T47D (cell line): ENCODE measurements at places on chromosomes 6 and 20.

DNA sequence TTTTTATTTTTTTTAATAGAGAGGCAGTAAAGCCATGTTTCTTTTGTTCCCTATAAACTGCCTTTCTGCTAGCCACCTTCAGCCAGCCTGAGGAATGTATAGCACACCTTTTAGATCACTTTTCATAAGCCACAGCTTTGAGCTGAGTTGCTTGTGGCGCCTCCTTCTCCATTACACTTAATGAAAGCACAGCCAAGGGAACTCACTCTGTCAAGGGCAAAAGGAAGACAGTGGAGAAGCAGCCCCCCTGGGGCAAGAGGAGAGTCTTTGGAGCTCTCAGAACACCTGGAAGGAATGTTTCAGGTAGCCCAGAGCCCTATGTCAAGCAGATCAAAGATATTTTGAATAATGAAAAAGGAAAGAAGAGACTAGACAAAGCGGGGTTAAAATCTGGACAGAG lies 235.1 kb downstream of the CLIC5 start:
- DNase-seq: no peak

- DNase-seq: peak; percentile 15
These were observed 139.0 kb downstream of the MAP3K4 start for GRCh38 chr6:161130541-161130940.

DNA sequence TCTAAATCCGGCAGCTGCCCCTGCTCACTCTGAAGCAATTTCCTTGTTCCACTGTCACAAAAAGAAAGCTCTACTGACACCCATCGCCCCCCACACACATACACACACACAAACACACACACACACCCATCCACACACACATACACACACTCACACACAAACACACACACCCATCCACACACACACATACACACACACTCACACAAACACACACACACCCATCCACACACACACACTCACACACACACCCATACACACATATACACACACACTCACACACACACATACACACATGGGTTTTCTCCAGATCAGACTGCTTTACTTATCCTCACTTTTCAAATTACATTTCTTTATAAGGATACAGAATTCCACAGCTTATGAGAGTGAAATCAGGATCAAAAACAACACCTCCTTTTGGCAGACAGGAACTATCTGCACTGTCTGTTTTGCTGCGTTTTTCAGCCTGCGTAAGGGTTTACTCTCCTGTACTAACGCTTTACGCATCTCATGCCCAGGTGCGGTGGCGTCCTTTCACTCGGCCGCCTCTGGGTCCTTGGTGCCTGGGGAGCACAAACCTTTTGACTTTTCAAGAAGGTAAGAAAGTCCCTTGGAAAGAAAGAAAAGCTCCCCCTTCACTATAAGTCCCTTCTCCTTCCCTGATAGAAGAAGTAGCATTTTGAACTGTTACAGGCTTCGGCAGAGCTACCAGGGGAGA lies 8.0 kb downstream of the DACT2 start:
- DNase-seq: no peak

GRCh38 chr20:13284830-13285229 lies 63.8 kb downstream of the ISM1 start:
- DNase-seq: peak; percentile 51

DNA sequence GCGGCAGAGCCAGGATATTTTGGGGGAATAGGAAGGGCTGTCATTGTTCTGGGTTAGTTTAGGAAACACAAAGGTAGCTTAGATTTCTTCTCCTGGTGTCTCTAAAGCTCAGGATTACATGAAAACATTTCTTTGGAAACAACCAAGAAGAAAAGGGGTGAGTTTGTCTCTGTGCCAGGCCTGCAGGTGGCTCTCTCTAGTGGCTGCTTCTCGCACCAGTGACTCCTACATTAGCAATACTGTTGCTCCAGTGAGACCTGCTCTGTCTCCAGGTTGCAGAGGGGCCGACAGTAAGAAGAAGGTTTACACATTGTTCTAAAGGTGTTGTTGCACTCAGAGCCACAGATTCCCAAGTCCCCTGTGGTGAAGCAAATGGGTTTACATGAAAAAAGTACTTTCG lies 104.6 kb upstream of the GLP1R start:
- no peak for DNase-seq

DNA sequence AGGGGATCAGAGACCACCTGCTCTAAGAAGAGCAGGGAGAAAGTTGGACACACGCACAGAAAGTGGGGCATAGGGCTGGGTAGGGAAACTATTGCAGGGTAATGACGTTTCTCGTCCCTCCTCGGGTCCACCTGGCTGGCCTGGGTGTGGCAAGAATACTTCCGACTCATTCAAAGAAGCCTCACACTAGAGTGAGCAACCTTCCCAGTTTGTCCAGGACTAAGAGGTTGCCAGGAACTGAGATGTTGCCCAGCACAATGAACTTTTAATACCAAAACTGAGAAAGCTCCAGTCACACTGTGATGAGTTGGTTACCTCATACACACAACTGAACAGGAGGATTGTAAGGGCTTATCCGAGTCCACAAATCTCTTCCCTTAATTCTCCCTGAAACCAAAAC lies 74.5 kb upstream of the ADGRF1 start:
- no peak for DNase-seq

DNA sequence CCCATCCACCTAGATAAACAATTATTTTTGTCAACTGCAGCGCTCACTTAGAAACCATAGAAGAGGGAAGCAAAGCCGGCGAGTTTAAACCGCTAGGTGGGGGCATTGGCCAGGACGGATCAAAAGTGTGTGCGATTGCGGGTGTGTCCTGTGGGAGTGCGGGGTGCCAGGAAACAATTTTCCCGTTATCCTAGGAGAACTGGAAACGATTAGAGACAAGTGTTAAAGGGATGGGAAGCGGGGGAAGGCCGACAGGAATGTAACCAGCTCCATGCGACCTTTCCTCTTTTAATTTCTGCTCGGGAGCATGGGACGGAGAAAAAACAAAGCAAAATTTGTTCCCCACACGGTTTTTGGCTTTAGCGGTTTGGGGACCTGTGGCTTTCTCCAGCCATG lies 2.8 kb upstream of the HTR1B start:
- DNase-seq: peak; percentile 43
